ENCODE measurements at places on chromosomes 2 and 18.

DNA sequence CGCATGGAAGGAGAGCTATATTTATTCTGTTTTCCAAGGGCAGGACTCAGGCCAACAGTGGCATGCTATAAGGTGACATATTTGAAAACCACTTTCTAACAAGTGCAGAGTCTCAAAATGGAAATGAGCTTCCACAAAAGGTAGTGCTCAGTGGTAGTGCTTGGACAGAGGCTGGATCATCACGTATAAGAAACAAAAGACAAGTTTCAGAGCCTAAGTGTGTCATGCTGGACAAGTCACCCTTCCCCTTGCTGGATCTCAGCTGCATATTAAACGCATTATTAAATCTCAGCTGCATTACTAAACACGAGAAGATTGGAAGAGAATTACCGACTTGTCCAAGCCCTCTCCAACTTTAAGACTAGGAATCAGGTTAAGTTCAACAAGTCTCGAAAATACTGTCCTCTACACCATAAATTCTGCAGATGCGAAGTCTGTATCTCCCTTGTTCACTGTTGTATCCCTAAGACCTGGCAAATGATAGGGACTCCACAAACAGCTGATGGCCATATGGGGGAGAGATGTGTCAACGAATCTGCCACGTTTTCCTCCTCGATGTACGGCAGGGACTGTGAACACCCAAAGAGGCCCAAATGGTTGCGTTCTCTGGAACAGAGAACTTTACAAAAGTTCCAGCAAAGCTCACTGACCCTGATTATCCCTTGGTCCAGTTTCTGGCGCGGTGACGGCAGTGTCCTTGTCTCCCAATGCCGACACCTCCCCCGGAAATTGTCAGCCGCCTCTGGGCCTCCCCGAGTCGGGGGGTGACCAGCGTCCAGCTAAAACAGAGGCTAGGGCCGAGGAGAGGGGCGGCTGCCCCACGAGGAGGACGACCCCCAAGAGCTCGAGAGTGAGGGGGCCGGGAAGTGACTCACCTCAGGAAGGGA, 611 bp downstream of the NOL10 start:
- no peak for DNase-seq

GRCh38 chr2:195830968-195831950, 174.2 kb downstream of the SLC39A10 start:
- DNase-seq, result no peak

DNA sequence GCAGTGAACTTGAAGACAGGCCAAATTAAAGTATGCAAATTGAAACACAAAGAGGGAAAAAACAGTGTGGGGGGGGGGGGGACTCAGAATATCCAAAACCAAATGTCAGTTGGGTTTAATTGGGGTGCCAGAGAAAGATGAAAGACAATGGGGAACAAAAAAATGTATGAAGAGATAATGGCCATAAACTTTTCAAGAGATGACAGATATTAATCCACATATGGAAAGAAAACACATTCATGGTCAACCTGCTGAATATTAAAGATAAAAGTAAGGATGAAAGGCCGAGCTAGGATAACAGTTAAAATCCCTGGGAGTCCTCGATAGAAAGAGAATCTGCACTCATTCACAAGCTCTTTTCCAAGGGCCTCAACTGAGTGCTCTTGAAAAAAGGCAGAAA, 26.6 kb downstream of the SMAD2 start:
- no peak for DNase-seq

DNA sequence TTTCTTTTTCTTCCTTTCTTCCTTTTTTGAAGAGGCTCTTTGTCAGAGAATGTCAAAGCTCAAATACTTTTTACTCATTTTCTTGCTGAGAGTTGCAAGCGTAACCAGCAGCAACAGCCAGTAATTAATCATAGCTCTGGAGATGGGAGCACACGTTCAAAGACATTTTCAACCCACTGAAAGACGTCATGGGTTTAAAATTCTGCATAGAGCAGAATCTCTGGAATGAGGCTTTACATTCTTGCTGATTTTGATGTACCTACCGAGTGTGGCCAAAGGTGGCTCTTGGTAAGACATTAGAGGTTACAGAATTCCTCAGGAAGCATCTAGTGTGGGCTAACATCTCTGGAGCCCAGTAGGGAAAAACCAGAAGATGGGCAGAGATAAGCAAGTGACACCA, 292.5 kb downstream of the MTX2 start:
- DNase-seq, result no peak

- DNase-seq, result no peak
Observed at GRCh38 chr2:97737421-97738178, 24.2 kb downstream of the ZAP70 start.

GRCh38 chr2:130243359-130243758, 45.1 kb upstream of the TUBA3E start:
- no peak for DNase-seq

All from D721Med (cell line).